Activated CD8-positive, alpha-beta memory T cell treated with anti-CD3 and anti-CD28 coated beads, Interleukin-2, amount 10 ng/mL, durations not matched to agents 7 days and 5 days (primary cell): ENCODE measurements at places on chromosomes 1 and 21.

- no peak for DNase-seq
Measured at GRCh38 chr1:94048413-94049164, 72.4 kb downstream of the ABCA4 start.

GRCh38 chr1:5820026-5820421 is 172.2 kb downstream of the NPHP4 start:
- DNase-seq = no peak

- no peak for DNase-seq
Measured at GRCh38 chr1:21003281-21004045, 173.2 kb downstream of the EIF4G3 start.

DNA sequence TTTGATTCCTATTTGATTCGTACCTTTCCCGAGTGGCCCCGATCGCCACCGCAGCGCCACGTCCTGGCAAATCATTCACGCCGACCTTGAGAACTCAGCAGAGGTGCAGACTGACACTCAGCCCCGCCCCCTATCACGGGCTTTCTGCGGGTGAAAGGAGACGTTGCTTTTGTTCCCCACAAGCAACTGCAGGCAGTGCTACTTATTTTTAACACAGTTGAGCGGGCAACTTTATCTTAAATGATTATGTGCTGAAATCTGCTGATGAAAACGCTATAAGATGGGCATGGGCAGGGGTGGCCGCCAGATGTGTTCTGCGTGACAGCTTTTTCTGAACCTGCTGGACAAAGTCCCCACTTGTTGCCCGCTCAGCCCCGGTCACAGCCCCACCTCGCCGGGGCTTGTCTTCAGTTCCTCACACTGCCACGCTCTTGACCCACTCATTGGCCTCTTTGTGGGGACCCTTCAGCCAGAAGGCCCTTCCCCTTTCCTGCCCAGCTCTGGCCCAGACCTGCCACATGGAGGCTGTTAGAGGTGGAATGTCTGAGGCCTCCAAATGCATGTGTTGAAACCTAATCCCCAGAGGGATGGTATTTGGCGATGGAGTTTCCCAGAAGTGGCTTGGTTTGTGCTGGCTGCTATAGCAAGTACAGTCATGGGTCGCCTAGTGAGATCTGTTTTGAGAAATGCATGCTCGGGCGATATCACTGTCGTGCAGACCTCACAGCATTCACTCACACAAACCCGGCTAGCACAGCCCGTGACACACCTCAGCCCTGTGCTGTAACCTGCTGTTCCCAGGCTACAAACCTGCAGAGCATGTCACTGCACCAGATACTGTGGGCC is 15.7 kb upstream of the PDXK start:
- peak; percentile 67 for DNase-seq

GRCh38 chr1:147624011-147624410 is 46.3 kb downstream of the ACP6 start:
- no peak for DNase-seq

- DNase-seq = no peak
Measured at GRCh38 chr21:35737449-35737848, 322.9 kb downstream of the SETD4 start.

- DNase-seq = no peak
Measured at GRCh38 chr1:20325844-20326420, 35.3 kb downstream of the VWA5B1 start.

DNA sequence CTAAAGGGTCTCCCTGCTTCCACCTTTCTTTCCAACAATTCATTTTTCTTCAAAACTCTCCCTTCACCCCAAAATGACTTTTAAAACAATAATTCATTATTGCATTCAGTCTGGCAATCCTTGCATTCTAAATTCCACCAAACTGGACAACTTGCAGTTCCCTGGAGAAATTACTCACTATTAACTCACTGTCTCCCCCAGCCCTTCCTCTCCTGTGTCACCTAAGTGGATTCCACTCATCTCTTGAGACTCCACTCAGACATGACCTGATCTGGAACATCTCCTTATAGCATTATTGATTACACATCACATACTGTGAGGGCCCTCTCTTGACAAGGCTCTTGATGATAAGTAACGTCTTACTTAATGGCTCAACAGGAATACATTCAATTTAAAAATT is 257.1 kb downstream of the BRINP2 start:
- no peak for DNase-seq

DNA sequence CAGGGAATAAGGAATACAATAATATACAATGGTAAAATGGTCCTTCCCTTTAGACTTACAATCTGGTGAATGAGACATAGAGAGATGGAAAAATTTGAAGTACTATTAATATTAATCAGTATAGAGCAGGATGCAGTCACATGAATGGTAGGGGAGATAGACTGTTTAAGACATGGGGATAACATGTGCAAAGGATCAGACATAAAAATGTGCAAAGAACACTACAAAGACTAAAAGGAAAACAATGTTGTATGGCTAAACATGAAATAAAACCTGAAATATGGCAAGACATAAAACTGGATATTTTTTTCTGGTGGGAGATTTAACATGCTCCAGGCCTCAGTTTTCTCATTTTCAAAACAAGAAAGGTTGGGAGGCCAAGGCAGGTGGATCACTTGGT is 182.4 kb upstream of the DPT start:
- DNase-seq = no peak

DNA sequence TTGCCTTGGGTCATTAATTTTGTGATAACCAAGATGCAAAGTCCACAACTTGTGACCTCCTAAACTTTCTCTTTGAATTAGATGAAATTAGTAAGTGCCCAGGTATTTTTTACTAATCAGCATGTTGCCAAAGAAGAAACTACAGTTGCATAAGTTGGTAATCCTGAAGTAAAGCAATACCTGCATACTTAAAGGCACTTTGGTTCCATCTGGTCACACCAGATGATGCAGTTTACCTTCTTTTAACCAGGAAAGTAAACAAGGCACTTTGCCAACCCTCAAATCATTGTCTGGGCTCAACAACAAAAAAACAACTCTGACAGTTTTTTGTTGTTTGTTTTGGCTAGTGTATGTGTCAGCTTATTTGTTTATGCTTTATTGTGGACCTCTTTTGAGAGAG is 55.5 kb upstream of the DYNLT5 start:
- no peak for DNase-seq

- peak; percentile 16 for DNase-seq
Measured at GRCh38 chr21:34372321-34372720, 3.0 kb upstream of the SMIM11 start.

DNA sequence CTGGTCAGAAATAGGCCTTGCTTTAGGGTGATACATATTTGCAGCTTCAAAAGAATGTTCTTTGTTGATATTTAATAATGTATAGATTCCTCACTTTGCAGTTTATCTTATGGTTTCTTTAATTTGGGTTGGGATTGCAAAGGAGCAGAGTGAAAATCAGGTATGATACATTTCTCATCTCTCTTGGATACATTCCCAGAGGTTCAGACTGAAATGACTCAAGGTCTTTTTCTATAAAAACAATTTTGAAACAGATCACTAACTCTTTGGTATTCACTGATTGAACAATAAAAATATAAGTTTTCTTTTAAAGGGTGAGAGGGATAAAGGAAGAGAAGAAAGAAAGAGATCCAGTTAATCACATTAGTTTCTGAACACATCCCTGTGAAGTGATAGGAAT is 606.5 kb upstream of the CAMK1G start:
- no peak for DNase-seq

DNA sequence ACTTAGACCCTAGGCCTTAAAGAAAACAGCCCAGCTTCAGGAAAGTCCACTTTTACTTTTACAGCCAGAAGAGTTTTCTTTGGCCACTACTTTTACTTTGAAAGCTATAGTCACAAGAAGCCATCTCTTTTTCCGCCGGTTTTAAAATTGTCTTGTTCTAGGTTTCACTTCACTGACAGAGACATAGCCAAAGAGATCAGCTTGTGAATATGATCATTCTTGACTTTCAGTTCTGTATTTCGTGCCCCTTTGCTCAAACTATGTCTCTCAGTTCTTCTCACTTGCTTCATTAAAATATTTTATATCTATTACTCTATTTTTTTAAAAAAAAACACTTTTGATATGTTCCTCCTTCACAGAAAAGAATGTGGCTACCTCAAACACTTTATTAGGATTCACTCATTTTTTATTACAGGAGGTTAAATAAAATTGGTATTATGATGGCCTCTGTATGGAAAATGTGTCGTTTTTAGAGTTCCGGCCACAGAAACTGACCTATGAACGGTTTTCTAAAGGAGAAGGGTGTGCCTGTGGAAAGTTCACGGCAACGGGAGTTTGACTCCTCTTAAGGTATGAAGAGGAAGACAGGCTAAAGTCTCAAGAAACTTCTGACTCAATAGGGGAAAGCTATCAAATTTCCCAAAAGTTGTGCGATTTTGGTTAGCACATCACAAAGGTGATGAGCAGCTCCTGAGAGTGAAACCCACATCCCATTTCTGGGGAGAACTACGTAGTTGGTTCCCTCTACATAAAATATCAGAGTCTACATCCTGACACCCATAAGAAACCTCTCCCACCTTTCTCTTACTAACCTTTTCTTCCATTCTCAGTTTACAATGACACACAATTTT is 1.2 kb downstream of the MCOLN2 start:
- DNase-seq = peak; percentile 51

- DNase-seq = peak; percentile 89
Measured at GRCh38 chr1:27418326-27419185, 26.1 kb downstream of the GPR3 start.

DNA sequence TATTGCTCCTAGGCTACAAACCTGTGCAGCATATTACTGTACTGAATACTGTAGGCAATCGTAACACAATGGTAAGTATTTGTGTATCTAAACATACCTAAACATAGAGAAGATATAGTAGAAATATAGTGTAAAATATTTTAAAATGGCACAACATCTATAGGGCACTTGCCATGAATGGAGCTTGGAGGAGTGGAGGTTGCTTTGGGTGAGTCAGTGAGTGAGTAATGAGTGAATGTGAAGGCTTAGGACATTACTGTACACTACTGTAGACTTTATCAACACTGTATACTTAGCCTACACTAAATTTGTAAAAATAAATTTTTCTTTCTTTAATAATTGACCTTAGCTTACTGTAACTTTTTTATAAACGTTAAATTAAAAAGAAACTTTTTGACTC is 7.9 kb downstream of the LEFTY2 start:
- no peak for DNase-seq

DNA sequence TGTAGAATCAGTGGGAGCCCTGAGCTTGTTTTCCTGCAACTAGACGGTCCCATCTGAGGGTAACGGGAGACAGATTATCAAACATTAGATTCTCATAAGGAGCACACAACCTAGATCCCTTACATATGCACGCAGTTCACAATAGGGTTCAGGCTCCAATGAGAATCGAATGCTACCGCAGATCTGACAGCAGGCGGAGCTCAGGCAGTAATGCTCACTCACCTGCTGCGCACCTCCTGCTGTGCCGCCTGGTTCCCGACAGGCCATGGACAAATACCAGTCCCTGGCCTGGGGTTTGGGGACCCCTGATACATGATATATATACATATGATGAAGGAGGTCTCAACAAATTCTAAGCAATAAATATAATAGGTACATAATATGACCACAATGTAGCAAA is 19.7 kb upstream of the SMIM12 start:
- DNase-seq = peak; percentile 15

GRCh38 chr1:89843273-89844130 is 22.7 kb downstream of the LRRC8D start:
- peak; percentile 88 for DNase-seq

DNA sequence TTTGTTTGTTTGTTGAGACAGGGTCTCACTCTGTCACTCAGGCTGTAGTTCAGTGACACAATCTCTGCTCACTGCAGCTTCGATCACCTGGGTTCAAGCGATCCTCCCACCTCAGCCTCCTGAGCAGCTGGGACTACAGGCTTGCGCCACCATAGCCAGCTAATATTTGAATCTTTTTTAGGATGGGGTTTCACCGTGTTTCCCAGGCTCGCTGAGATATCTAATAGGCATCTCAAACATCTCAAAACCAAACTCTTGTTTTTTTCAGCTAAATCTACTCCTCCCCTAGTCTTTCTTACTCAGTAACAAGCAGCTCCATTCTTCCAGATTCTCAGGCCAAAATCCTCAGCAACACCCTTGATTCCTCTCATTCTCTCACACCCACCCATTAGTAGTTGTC is 22.0 kb upstream of the SRRM1 start:
- DNase-seq = no peak

GRCh38 chr21:24897883-24898282 is 709.4 kb downstream of the MRPL39 start:
- DNase-seq = no peak

DNA sequence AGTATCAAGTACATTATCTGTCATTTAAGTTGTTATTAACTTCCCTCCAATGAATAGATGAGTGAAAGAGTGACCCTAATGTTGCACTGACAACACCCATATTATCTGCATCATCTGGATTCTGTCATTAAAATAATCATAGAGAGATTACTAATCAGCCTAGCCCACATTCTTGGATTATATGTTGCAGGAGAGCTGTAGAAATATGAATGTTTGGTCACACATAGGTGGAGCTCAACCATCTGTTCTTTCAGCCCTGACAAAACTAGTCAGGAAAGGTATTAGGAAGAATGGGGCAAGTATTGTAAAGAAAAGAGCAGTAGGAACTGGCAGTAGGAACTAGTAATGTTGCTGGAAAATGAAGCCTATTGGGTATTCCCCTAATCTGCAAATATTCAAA is 15.4 kb downstream of the FLG2 start:
- no peak for DNase-seq

DNA sequence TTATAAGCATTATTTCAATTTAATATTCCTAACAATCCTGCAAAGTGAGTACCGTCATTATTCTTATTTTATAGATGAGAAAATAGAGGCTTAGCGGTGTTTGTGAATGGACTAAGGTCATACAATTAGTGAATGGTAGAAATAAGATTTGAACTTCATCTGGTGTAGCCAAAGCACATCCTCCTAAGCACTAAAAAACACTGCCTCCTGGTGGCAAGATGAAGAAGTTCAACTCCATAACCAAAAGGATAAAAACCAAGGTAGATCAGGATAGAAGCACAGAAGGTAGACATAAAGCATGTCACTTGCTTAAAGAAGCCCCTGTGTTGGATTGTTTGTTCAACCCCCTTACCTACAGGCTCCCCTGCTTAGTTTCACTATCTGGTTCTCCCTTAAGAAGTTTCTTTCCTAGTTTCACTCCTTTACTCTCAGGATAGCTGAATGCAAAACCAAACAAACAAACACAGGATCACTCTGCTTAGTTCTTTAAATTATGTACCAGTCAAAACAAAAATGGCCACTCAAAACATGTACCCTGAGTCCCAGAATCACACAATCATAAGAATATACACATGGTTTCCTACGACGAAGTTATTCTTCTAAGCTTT is 12.7 kb upstream of the AIM2 start:
- no peak for DNase-seq

- no peak for DNase-seq
Measured at GRCh38 chr1:17591814-17592430, 52.4 kb downstream of the ARHGEF10L start.

DNA sequence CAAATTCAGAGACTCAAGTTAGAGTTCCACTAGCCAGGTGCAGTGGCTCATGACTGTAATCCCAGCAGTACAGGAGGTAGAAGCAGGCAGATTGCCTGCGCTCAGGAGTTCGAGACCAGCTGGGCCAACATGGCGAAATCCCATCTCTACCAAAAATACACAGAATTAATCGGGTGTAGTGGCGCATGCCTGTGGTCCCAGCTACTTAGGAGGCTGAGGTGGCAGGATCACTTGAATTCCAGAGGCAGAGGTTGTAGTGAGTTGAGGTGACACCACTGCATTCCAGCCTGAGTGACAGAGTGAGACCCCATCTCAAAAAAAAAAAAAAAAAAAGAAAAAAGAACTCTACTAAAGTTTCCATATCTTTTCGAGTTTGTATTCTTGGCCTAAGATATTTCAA is 36.7 kb upstream of the CHRM3 start:
- no peak for DNase-seq
